GM18507 (cell line): ENCODE measurements at places on chromosomes 2 and 18.

DNA sequence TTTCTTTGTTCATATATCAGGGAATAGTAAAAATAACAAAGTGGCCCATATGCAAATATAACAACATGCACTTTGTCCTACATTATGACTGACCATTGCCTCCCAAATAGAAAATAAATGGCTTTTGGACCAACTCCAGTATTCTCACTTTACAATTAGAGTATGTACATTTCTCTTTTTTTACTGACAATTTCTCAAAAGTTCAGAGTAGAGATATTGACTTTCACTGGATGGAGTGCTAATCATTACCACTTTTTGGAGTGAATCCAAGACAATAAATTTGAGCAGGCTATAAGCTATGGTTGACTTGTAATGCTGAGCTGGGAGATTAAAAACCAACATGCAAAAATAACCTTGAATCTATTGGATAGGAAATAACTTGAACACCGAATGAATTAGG is 987.4 kb downstream of the SUCLG1 start:
- DNase-seq, result no peak

DNA sequence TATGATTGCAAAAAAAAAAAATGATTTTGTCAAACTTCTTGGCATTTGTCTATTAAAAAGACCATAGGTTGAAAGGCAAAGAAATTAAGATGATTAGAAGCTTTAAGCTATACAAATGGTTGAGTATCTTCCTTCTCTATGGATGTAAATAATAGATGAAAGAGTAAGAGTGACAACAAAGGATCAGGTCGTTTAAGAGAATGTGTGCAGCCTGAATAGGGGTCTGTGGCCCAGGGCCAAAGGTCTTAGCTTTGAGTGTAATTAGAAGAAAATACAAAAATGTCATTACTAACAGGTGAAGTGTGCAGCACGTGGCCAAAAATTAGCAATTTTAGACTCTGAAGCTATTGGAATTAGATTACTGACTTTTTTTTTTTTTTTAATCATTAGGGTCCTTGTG is 122.4 kb downstream of the GREB1L start:
- DNase-seq, result no peak

- no peak for DNase-seq
These were observed 190.3 kb upstream of the SLC8A1 start for GRCh38 chr2:40642237-40642636.

DNA sequence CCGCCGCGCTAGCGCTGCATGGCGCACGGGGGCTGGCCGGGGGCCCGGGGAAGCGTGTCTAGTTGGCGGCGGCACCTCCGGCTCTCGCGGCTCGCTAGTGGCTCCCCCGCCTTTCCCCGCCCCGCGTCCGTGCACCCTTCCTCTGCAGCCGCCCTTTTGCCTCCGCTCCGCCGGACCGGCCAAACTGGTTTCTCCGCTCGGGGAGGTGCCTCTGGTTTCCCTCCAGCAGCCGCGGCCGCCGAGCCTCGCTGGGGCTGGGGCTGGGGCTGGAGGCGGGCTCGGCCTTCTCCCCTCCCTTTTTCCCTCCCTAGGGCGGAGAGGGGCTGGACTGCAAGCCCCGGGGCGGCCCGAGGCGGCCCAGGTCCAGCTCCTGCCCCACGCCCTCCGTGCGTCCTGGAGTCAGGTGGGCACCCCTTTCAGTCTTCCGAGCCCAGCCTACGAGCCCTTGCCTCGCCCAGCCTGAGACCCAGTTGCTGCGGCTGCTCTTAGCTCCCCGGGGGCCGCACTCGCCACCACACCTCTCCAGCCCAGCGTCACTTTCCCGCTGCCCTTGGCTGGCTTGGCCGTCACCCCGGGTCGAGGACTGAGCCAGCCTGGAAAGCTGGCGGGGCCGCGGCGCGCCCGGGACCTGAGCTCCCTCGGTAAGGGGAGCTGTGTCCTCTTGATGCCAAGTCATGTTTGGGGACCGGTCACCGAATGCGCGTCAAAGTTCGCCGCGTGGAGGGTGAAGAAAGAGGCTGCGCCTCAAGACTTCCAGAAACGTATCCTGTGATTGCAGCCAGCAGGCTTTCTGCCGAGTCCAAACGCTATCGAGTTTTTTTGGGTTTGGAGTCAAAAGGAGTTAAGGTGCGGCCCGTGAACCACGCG is at the start of gene ATP8B1:
Gene ATP8B1, minus strand, starts transcription at position 213 of the 867 bp plus-strand sequence. CDS start 71,508 bp downstream, outside the sequence.
- DNase-seq, result no peak

DNA sequence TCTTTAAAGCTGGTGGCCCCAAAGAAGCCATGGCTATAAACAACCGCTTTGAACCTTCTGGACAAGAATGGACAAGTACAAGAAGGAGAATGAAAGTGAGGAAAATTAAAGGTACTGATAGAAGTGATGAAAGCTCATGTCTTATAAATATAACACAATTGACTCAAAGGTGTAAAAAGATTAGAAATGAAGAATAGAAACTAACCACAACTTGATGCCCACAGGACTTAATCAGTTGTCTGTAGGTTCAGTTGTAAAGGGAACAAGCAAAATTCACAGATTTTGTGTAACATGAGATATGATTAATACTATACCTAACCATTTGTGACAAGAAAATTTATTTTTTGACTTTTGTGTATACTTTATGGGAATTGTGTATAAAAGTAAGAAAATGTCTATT is 135.7 kb downstream of the NUP35 start:
- DNase-seq, result no peak

- no peak for DNase-seq
These were observed 363.1 kb downstream of the LPIN1 start for GRCh38 chr2:12109363-12110017.

DNA sequence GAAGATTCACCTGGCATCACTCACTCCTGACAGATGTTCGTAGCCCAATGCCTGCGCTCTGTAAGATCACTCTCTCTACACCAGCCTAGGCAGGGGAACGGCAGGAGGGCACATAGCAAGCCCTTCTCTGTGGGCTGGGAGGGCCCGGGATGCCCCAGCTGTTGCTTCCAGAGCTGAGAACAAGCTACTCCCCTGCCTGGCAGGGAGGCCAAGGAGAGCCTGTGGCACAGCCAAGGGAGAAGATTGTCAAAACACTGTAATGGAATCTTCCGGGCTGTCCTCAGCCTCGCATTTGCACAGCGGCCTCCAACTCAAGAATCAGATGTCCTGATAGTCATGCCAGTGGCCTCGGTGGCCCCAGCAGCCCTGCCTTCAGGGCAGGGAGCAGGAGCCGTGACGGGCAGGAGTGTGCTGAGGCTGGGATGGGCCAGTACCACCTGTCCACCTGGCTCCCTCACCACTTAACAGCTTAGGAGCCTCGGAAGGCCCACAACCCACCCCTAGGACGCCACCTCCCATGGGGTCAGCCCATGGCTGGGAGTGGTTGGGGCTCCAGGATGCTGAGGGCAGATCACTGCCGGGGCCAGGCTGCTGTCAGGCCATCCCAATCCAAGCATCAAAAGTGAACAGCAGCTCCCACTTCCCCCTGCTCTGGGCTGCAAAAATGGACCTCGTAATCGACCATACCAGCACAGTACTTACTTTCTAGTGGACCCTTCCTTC is 21.9 kb upstream of the SLC35F6 start:
- no peak for DNase-seq

- DNase-seq, result no peak
These were observed 74.6 kb upstream of the GALNT5 start for GRCh38 chr2:157182834-157183396.

DNA sequence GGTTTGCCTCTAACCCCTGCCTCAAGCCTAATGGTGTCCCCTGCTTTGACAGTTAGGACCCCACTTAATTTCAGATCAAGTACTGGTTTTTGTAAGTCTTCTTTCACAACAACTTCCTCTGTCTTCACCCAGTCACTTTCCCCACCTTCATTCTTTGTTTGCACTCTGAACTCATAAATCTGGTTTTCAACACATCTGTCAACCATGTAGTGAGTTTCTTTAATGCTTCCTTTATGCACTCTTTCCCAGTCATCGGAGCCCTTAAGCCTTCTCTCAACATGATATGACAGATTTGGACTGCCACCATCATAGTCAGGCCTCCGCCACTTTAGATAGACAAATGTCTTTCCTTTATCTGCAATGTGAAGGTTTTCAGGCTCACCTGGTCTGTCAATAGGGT is 109.1 kb downstream of the PLEKHA3 start:
- no peak for DNase-seq

DNA sequence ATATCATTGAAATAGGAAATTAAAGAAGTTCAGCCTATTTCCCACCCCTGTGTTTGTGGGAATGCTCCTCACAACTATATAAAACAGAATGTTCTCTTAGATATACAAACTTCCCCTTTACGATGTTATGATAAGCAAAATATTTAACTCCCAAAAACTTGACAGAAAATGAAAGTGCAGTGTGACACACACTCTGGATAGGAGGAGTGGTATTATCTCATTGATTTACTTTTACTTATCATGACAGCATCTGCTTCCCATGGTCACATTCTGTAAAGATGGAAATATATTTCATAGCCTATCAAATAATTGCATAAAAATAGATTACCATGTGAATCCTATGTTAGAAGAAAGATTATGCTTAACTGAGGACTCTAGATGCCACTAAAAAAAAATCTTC is 96.6 kb upstream of the STK17B start:
- no peak for DNase-seq

DNA sequence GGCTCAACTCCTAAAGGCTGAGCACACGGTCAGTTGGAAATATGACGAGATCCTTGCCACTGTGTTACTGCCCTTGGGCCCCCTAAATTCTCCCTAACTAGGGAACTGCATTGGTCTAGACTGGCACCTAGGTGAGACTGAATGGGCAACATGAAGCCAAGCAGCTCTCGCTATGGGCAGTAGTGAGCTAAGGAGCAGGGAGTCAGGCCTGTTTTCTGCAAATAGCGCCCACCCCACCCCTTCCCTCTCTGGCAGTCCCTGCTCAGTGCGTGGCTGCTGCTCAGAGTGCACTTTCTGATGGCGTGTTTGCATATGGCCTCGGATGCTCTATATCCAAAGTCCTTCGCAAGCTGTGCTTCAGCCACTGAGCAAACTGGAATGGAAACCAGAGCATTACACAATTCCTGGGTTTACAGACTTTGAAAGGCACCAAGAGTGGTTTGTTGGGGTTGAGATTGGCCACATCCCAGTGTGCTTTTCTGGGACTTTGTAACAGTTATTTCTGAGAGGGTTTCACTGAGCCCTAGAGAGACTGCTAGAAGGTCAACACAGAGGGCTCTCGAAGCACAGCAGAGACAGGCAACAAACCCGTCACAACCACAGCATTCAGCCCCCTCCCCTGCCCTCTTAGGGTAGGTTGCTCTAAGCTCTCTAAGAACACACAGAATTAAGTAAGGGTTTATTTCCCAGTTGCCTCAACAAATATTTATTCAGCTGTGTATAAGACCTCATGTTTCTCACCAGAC is 419.9 kb downstream of the STK39 start:
- DNase-seq, result no peak

DNA sequence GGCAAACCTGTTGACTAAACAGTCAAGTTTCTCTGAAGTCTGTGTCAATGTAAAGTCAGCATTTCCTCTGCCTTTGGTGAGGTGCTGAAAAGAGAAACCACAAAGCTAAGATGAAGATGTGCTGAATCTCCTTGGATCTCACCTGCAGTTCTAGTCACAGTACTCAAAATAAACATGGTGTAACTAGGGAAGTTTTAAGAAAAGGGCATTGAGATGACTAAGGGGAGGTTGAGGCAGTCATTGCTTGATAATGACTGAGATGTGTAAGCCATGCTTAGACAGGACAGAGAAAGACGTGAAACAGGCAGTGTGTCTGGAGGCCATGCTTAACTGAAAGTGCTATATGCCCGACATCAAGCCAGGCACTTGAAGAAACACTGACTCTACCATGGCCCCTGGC is 1010.0 kb upstream of the CELF4 start:
- no peak for DNase-seq
